ENCODE measurements at places on chromosomes 7 and 10.

DNA sequence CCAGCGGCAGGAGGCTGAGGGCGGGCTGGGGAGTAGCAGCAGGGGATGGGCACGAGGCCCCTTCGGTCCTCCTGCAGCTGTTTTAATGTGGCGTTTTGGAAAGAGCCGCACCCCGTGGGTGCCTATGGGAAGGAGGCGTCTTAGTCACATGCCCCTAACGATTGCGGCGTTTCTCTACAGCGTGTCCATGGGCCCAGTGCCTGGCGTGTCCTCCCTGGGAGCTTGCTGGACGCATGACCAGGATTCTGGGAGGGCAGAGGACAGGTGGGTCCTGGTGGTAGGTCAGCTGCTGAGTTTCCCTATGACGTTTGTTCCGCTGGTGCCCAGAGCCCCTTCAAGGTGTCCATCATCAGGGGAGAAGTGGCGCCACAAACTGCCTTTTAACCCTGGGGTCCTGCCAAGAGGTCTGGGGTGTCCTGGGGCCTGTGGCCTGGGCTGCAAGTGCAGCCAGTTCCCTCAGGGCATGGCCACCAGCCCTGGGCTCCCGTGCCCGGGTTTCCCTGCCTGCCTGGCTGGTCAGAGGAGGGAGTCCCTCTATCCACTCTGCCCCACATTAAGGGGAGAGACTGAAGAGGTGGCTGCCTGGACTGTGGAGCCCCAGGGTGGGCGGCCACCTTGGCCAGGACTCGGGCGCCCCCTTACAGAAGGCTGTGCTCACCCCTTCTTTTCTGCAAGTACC is 48.7 kb downstream of the PWWP2B start:
- DNase-seq: no peak

GRCh38 chr10:107031931-107032699 is 132.4 kb downstream of the SORCS1 start:
- no peak for DNase-seq

DNA sequence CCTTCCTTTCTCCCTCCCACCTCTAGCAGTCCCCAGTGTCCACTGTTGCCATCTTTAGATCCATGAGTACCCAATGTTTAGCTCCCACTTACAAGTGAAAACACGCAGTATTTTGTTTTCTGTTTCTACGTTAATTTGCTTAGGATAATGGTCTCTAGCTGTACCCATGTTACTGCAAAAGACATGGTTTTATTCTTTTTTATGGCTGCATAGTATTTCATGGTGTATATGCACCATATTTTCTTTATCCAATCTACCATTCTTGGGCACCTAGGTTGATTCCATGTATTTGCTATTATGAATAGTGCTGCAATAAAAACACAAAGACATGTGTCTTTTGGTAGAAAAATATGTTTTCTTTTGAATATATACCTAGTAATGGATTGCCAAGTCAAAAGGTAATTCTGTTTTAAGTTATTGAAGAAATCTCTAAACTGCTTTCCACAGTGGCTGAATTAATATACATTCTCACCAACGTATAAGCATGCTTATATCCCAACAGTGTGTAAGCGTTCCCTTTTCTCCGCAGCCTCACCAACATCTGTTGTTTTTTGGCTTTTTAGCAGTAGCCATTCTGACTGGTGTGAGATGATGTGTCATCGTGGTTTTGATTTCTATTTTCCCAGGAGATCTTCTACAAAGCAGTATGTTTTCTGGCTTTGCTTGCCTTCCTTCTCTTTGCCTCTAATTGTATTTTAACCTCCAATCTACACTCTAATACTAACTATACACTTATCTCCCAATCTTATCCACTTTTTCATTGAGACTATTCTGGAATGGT is 179.5 kb upstream of the PHF14 start:
- no peak for DNase-seq

DNA sequence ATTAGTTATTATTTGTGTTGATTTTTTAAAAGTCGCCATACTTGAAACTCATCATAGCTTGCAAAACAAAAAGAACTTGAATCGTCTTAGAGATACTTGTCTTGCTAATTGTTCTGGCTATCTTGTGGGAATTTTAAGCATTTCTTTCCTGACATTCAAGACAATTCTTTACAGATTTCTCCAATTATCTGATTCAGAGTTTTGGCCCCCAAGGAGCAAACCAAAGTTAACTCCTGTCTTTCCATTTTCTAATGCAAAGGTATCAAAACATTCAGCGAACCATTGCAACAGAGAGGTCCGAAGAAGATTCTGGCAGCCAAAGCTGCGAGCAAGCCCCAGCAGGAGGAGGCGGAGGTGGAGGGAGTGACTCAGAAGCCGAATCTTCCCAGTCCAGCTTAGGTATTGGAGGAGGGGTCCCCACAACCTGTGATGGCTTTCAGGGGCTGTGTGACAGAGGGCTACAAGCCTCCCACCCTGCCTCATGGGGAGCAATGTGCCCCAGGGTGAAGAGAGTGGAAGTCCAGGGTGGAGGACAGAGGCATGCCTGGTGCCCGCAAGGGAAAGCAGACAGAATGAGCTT is 119.4 kb upstream of the STK17A start:
- DNase-seq: no peak

DNA sequence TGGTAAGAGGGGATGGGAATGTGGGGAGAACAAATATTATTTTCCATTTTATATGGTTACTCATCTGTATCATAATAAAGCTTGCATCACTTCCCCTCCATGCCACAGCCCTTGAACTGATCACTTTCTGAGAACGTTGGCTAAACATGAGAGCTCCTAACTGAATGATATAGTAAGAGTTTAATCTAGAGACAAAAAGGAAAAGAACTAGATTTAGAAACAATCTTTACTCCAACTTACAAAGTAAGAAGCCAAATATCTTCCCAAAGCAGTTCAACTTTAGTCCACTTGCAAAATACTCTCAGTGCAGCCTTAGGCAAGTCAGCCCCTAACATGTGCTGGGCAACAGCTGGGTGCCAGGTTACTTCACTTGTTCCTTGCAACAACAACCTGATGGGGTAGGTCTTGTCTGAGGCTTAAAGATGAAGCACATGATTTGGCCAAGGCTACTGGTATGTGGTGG is 20.3 kb downstream of the SMURF1 start:
- no peak for DNase-seq
